ENCODE measurements at places on chromosomes 1 and 21. TPM values are rescaled to one million over a fixed set of nuclear protein-coding genes. Genes with fewer than 3 reads are reported as not detected.

LDLRAD1 gene
- not detected for total RNA-seq

LIPI gene
- not detected for total RNA-seq

ADORA1 gene
- 5.6 TPM for total RNA-seq

RCSD1 gene
- total RNA-seq = 14.8 TPM

OR10T2 gene
- total RNA-seq = not detected

DCDC2B gene
- total RNA-seq = not detected

GRCh38 chr1:109786112-109786480 is 22.4 kb upstream of the EPS8L3 start:
- no peaks in the 10 kb centered on the region for H3K27me3 ChIP-seq
- peaks cover 15% of the 10 kb centered on the region for H3K4me1 ChIP-seq

DNA sequence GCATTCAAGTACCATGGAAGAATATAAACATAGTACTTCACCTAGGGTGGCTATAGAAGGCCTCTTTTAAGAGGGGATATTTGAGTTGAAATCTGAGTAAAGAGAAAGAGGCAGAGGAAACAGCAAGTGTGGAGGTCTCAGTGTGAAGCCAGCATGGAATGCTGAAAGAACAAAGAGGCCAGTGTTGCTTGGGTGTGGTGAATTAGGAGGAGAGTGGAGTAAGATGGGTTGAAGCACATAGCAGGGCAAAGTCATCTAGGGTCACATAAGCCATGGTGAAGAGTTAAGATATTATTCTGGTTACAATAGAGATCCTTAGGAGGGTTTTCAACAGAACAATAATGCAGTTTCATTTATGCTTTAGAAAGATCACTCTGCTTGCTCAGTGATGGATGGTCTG is 37.5 kb downstream of the C1orf141 start:
- no peaks in the 10 kb centered on the region for H3K27me3 ChIP-seq
- H3K27ac ChIP-seq = no peak overlapping the region
- no peak overlapping the region for H3K4me3 ChIP-seq
- no peak for DNase-seq

DNA sequence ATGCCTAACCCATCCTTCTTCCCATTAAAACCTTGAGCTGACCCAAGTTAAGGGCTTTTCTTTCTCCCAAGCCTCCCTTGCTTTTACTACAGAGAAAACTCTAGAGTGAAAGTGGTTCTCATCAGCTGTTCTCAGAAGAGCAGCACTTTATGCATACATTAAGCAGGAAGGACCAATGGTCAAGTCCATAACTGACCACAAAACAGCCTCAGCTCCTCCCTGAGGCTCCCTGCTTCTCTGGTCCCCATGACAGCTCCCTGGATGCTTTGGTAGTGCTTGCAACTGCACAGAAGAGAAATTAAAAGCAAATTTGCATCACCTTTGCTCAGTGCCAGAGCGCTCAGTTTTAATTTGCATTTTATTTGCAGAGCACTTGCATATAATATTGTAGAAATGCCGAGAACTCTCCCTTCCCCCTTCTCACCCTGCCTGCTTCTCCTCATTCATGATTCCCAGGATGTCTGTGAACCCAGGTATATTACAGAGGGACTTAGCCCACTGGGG is 56.1 kb downstream of the LMX1A start:
- no peaks in the 10 kb centered on the region for H3K4me1 ChIP-seq
- H3K27me3 ChIP-seq = no peaks in the 10 kb centered on the region
- no peak overlapping the region for H3K27ac ChIP-seq
- no peak overlapping the region for H3K4me3 ChIP-seq

DNA sequence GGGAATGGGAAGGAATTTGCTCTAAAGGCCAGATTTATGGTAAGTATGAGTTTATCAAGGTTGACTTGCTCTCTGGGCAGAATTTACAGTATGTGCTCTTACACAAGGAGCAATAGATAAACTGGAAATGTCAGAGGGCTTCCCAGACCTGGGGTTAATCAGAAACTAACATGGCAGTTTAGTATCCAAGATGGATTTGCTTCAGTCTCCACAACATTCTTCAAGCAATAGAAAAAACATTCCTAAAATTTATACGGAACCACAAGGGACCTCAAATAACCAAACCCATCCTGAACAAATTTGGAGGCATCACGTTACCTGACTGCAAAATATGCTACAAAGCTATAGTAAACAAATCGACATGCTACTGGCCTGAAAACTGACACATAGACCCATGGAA is 606.7 kb upstream of the CHRM3 start:
- no peaks in the 10 kb centered on the region for H3K27me3 ChIP-seq
- no peak overlapping the region for H3K27ac ChIP-seq
- no peak for DNase-seq
- no peak overlapping the region for H3K4me3 ChIP-seq

DNA sequence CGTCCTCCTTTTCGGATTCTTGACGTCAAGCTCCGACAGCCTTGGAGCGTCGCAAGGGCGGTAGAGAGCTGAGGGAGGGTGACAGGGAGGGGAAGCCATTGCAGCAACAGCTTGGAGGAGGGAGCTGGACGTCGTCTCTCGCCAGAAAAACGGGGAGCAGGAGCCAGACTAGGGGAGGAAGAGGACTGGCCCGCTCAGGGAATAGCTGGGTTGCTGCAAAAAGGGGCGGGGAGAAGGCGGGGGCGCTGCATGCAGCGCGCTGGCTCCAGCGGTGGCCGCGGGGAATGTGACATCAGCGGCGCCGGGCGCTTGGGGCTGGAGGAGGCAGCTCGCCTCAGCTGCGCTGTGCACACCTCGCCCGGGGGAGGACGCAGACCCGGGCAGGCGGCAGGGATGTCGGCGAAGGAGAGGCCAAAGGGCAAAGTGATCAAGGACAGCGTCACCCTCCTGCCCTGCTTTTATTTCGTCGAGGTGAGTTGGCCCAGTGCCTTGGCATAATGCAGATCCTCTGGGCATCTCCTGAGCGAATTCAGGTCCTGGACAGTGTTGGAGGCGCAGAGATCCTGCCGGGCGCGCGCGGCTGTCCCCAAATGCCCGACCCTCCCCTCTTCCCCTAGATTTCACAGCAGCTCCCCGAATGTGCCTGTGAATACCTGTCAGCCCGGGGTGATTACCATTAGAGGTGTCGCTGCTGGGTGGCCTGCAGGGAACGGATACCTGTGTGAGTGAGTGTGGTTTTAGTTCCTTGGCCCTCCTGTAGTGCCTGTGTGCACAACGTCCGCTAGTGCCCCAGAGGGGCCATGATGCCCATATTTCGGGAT is at the start of gene PLPPR4:
PLPPR4 (plus strand) TSS at position 292 of the 821 bp plus-strand sequence; CDS start at position 394, 102 bp downstream.
- H3K27me3 ChIP-seq = peaks cover 18% of the 10 kb centered on the region
- H3K4me1 ChIP-seq = peaks cover 7% of the 10 kb centered on the region
- no peak within 1 kb of the TSS for H3K27ac ChIP-seq
- peak within 1 kb of the TSS; percentile 54 for H3K4me3 ChIP-seq
- no peaks in the 10 kb centered on the region for H3K36me3 ChIP-seq

DNA sequence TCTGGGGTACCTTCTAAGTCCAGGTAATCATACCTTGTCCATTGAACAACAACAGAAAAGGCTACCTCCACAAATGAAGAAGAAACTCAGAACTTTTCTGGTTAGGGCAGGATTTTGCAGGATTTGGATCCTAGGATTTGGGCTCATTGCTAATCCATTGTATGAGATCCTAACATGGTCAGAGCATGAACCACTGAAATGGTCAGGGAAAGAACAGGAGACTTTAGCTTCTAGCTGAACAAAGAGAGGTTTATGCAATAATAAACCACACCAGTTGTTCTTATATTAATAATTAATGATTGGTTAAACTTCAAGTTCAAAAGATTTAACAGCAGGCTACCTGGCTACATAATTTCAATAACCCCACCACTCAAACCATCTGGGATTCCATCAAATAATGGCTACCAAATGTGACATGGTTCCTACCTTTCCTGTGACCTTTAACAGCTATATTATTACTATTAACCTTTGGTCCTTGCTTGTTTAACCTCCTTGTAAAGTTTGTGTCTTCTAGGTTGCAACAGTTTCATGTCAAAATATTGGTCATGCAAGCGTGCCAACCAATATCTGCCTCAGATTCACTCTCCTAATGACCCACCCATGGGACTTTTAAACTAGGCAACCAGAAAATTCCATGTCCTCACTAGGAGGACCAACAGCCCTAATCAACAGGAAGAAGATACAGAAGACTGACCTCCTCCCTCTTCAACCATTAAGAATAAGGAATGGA is 60.6 kb upstream of the USH2A start:
- H3K36me3 ChIP-seq = no peaks in the 10 kb centered on the region
- no peaks in the 10 kb centered on the region for H3K4me1 ChIP-seq
- no peak overlapping the region for H3K27ac ChIP-seq

DNA sequence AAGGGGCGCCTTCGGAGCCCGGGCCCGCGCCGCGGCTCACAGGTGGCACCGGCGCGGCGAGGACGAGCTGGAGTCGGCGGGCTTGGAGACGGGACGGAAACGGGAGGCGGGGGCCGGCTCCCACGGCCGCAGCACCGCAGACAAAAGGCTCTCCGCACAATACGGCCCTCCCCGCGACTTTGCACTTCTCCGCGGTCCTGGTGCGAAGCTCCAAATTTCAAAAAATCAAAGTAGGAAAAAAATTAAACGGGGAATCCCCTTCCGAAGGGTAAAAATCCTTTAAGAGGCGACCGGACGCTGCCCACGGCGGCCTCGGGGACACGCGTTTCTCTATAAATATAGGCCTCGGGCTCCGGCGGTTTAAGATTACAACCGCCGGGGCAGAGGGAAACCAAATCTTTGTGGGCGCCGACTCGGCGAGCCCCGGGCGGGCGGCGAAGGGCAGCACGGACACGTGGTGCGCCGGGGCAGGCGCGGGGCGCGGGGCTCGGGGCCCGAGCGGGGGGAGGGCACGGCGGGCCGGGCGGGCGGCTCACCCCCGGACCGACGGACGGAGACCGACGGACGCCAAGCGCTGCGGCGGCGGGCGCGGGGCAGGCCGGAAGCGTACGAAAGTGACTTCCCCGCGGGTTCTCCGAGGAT is 453 bp downstream of the PABPC4 start:
- H3K27me3 ChIP-seq = no peaks in the 10 kb centered on the region
- peak overlapping the region; percentile 70 for H3K4me3 ChIP-seq
- H3K27ac ChIP-seq = peak overlapping the region; percentile 93
- peaks cover 33% of the 10 kb centered on the region for H3K4me1 ChIP-seq

DNA sequence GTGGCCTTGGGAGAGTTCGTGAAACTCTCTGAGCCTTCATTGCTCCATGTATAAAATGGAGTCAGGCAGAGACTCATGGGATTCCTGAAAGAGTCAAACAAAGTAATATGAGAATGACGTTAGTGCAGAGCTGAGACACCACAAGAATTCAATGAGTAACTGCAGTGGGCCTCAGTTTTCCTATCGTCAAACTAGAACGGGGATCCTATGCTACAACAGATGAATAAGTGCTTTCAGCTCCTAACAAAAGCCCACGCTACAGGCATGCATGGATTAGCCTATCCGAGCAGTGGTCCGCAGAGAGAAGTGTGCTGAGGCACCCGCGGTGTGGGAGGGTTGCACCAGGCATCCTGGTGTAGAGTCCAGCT is 124.7 kb downstream of the SYF2 start:
- H3K4me3 ChIP-seq = no peak overlapping the region
- no peaks in the 10 kb centered on the region for H3K27me3 ChIP-seq
- no peak for DNase-seq
- no peaks in the 10 kb centered on the region for H3K36me3 ChIP-seq

- no peaks in the 10 kb centered on the region for H3K4me1 ChIP-seq
- no peaks in the 10 kb centered on the region for H3K27me3 ChIP-seq
- H3K36me3 ChIP-seq = no peaks in the 10 kb centered on the region
- H3K4me3 ChIP-seq = no peak overlapping the region
Measured at GRCh38 chr1:177024623-177025022, 139.9 kb downstream of the ASTN1 start.

- no peaks in the 10 kb centered on the region for H3K27me3 ChIP-seq
- no peaks in the 10 kb centered on the region for H3K36me3 ChIP-seq
- H3K4me3 ChIP-seq = no peak overlapping the region
- H3K27ac ChIP-seq = no peak overlapping the region
Measured at GRCh38 chr21:41235201-41235600, 67.2 kb downstream of the BACE2 start.

DNA sequence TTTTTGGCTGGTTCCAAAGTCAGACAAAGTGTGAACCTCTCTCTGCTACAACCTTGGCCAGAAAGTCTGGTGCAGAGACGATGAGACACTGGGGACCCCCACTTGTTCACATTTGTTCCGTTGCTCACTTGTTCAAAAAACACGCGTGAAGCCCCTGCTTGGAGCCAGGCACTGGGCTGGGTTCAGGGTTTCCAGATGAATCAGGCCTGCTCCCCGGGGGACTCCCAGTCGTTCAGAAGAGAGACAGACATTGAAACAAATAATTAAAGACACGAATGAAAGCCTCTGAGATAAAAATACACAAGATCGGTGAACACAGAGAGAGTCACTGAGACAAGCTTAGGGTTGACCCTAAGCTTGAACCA is 101.5 kb upstream of the RUNX3 start:
- H3K27me3 ChIP-seq = no peaks in the 10 kb centered on the region
- H3K27ac ChIP-seq = no peak overlapping the region
- H3K4me3 ChIP-seq = no peak overlapping the region
- DNase-seq = no peak

DNA sequence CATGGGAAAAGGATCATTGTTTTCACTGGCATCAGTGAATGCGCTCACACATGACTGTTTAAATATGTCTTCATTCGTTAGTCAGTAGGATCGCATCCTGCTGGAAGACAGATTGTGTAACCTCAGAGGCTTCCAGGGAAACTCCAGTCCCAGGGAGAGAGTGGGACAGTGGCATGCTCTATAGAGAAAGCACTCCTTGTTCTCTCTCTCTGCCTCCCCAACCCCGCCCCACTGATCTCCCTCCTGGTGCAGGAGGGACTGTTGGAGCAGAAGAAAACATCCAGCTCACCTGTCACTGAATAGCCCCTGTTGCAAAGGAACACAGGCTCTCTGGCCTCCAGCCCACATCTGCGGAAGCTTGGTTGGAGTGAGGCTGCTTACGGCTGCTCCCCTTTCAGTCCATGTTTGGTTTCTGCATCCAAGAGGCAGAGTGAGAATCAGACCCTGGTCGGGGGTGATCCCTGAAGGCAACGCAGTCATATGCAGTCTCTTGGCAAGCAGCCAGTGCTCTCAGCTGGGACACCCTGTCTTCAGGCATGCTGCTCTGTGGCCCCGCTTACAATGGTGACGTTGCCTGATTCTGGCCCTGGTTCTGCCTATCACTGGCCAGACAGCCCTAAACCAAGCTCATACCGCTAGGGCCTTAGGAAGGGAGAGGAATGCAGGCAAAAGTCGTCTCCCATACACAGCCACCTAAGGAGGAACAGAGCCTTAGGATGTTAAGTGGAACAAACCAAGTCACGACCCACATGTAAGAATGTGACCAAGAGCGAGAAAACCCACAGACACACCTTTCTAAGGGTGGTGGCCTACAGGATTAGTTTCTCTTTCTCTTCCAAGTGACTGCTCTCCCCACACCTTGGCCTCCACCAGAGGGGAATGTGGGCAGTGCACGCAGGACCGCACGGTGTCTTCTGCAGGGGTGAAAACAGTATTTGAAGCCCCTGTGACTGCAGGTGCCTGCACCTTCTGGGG is 39.7 kb downstream of the BACE2 start:
- no peaks in the 10 kb centered on the region for H3K27me3 ChIP-seq
- no peak overlapping the region for H3K4me3 ChIP-seq
- H3K4me1 ChIP-seq = peaks cover 18% of the 10 kb centered on the region

GRCh38 chr1:207825719-207826556 is 74.1 kb downstream of the CD46 start:
- H3K4me1 ChIP-seq = peaks cover 51% of the 10 kb centered on the region
- H3K27me3 ChIP-seq = no peaks in the 10 kb centered on the region
- H3K27ac ChIP-seq = peak overlapping the region; percentile 96

Measured in gastrocnemius medialis (tissue), 4 donors.